Right atrium auricular region (tissue), 2 donors: ENCODE measurements at places on chromosomes 16 and 17.

GRCh38 chr16:55494994-55495421 lies 13.9 kb upstream of the LPCAT2 start:
- peaks cover 5% of the 10 kb centered on the region for H3K4me1 ChIP-seq
- peak; percentile 62 for DNase-seq
- no peaks in the 10 kb centered on the region for H3K27me3 ChIP-seq

GRCh38 chr16:88894681-88895300 lies 28.3 kb upstream of the PABPN1L start:
- H3K27me3 ChIP-seq: no peaks in the 10 kb centered on the region
- H3K4me3 ChIP-seq: no peak overlapping the region
- no peak overlapping the region for H3K27ac ChIP-seq
- H3K4me1 ChIP-seq: no peaks in the 10 kb centered on the region
- DNase-seq: no peak

GRCh38 chr16:1420111-1420539 lies 422 bp downstream of the UQCC4 start:
- peaks cover 18% of the 10 kb centered on the region for H3K4me1 ChIP-seq
- peak overlapping the region; percentile 92 for H3K27ac ChIP-seq
- H3K36me3 ChIP-seq: no peaks in the 10 kb centered on the region
- H3K4me3 ChIP-seq: peak overlapping the region; percentile 91
- no peaks in the 10 kb centered on the region for H3K27me3 ChIP-seq
- DNase-seq: no peak

- H3K36me3 ChIP-seq: peaks cover 13% of the 10 kb centered on the region
- no peaks in the 10 kb centered on the region for H3K27me3 ChIP-seq
- peaks cover 39% of the 10 kb centered on the region for H3K4me1 ChIP-seq
- no peak overlapping the region for H3K27ac ChIP-seq
- H3K4me3 ChIP-seq: no peak overlapping the region
- no peak for DNase-seq
Measured at GRCh38 chr17:64187093-64187895, 57.4 kb upstream of the ERN1 start.

GRCh38 chr17:5468075-5468473 lies 708 bp downstream of the DHX33 start:
- no peak for DNase-seq
- no peaks in the 10 kb centered on the region for H3K27me3 ChIP-seq
- no peaks in the 10 kb centered on the region for H3K4me1 ChIP-seq
- H3K36me3 ChIP-seq: peaks cover 15% of the 10 kb centered on the region
- H3K27ac ChIP-seq: peak overlapping the region; percentile 57

GRCh38 chr17:58913971-58914769 lies 158.5 kb downstream of the PPM1E start:
- H3K4me3 ChIP-seq: no peak overlapping the region
- H3K4me1 ChIP-seq: no peaks in the 10 kb centered on the region
- H3K27ac ChIP-seq: no peak overlapping the region
- H3K27me3 ChIP-seq: no peaks in the 10 kb centered on the region
- no peak for DNase-seq
- no peaks in the 10 kb centered on the region for H3K36me3 ChIP-seq

- no peak overlapping the region for H3K27ac ChIP-seq
- no peak for DNase-seq
- H3K27me3 ChIP-seq: no peaks in the 10 kb centered on the region
- no peaks in the 10 kb centered on the region for H3K36me3 ChIP-seq
- no peak overlapping the region for H3K4me3 ChIP-seq
Measured at GRCh38 chr17:60823515-60823914, 145.9 kb downstream of the BCAS3 start.

DNA sequence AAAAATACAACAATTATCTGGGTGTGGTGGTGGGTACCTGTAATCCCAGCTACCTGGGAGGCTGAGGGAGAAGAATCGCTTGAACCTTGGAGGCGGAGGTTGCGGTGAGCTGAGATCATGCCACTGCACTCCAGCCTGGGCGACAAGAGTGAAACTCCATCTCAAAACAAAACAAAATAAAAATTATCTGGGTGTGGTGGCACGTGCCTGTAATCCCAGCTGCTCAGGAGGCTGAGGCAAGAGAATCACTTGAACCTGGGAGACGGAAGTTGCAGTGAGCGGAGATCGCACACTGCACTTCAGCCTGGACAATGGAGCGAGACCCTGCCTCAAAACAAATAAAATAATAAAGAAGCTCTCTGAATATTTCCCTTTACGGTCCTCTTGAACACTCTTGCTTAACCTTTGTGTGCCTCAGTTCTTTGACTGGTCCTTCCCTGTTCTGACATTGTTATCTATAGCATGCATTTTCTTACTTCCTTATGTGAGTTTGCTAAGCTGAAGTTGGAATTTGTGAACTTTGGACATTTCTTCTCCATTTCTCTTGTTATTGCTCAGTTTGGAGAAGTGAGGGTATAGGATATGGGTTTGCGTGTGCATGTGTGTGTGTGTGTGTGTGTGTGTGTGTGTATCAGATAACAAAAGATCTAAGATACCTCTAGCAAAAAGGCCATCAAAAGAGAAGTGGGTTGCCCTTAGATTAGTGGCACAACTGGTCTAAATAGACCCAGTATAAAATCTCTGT lies 29.7 kb upstream of the WSB1 start:
- H3K4me1 ChIP-seq: peaks cover 9% of the 10 kb centered on the region
- no peak overlapping the region for H3K4me3 ChIP-seq
- no peaks in the 10 kb centered on the region for H3K36me3 ChIP-seq
- DNase-seq: no peak
- H3K27ac ChIP-seq: no peak overlapping the region

DNA sequence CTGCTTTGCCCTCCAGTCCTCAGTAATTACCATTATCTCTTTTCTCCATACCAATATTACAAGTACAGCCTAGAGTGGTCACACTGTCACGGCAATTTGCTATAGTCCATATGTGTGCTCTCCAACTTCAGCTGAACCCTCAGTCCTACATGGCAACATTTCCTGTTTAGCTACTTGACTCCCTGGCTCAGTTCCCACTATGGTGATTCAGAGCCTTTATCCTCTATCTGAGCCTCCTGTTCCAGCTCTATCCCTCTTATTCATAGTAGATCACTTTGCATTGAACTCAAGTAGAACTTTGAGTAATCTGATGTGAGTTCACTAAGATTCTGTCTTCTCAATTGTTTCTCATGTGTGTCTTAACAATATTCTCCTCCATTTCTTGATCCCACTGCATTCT lies 43.7 kb upstream of the GOSR1 start:
- H3K4me3 ChIP-seq: no peak overlapping the region
- H3K27me3 ChIP-seq: no peaks in the 10 kb centered on the region
- DNase-seq: no peak
- H3K27ac ChIP-seq: no peak overlapping the region

- no peak for DNase-seq
- peaks cover 8% of the 10 kb centered on the region for H3K36me3 ChIP-seq
- no peak overlapping the region for H3K4me3 ChIP-seq
Measured at GRCh38 chr17:81990836-81991683, 13.6 kb downstream of the ASPSCR1 start.

DNA sequence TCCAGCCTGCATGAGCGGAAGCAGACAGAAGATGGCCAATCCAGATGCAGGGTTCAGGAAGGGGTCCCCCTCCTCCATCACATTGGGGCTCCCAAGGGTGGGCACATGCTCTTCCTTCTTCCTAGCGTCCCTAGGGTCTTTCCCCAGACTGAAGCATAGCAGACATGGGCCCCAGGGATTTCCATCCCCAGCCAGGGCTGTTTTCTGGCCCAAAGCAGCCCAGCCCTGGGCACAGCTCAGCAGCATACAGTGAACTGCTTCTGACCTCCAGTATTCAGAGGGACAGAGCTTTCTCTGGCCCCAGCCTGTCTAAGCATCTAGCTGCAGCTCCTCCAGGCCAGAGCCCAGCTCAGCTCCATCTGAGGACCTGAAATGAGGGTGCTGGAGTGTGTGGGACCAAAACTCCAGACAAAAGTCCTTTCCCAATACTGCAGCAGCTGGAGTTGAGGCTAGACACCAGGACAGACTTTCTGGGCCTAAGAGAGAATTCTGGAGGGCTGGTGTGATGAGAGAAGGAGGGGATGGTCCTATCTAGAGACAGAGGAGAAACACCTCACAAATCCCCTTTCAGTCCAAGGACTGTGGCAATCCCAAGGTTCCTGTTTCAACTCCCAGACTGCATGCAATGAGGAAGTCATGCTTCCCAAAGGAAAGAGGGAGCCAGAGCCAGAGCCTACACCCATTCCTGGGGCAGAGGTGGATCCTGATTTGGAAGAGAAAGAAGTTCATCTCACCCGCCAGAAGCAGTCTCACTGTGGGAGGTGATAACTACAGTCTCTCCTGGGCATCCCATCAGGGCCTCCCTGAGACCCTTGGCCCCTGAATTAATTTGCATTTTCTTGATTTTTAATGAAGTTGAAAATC lies 4.5 kb upstream of the FOXN1 start:
- H3K4me3 ChIP-seq: no peak overlapping the region
- no peaks in the 10 kb centered on the region for H3K27me3 ChIP-seq
- H3K27ac ChIP-seq: no peak overlapping the region
- no peaks in the 10 kb centered on the region for H3K36me3 ChIP-seq
- H3K4me1 ChIP-seq: no peaks in the 10 kb centered on the region

DNA sequence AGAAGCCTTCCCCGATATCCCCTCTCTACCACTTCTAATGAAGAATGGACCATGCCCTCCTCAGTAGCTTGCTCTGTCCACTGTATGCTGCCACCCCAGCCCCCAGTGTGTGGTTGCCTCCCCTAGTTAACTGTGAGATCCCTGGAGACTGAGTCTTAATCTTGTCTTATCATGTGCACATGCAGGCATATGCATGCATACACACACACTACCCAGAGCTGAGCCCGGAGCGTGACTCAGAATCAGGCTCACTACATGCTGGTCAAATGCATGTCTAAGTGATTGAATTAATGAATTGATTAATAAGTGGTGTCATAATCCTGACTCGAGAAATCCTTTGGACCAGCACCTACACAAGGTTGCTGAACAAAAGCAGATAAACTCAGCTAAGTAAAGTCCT lies 99.4 kb downstream of the CCT6B start:
- H3K4me3 ChIP-seq: no peak overlapping the region
- H3K36me3 ChIP-seq: no peaks in the 10 kb centered on the region

DNA sequence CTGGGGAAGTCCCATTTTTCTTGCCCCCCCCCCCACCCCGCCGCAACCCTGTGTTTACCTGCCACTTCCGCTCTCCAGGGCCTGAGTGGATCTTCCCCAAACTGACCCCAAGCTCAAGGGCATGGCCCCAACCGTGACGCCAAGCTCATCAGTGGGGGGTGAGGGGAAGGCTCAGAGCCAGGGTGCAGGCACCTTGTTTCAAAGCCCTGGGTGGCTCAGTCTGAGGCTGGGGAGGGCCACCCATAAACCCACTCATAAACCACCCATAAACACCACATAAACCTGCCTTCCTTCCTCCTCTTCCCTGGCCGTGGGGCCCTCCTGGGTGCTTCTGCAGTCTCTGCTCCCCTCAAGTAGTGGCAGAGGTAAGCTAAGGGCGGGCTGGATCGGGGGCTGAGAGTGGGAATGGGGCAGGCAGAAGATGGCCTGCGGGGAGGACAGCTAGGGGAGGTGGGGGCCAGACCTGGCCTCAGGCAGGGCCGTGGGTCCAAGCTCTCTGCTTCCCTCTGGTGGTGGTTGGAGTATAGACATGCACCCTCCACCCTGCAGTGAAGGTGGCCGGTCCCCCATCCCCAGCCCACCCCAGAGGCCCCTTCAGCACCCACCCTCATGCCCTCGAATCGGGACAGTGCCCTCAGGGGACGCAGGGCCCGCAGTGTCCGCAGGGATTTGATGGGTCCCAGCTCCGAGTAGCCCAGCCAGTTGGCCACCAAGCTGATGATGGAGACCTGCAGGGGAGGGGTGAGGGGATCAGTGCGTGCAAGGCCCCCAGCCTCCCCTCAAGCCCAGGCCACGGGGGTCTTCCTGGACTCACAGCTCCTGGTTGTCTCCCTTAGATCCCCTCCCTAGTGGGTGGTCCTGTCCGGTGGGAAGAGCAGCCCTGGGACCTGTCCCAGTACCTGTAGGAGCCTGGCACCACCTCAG lies 14.6 kb upstream of the CD79B start:
- no peaks in the 10 kb centered on the region for H3K4me1 ChIP-seq
- no peak overlapping the region for H3K4me3 ChIP-seq
- H3K27ac ChIP-seq: no peak overlapping the region
- H3K27me3 ChIP-seq: no peaks in the 10 kb centered on the region
- H3K36me3 ChIP-seq: no peaks in the 10 kb centered on the region

GRCh38 chr17:76461765-76462555 lies 5.4 kb upstream of the AANAT start:
- DNase-seq: no peak
- H3K36me3 ChIP-seq: no peaks in the 10 kb centered on the region
- no peaks in the 10 kb centered on the region for H3K4me1 ChIP-seq
- no peaks in the 10 kb centered on the region for H3K27me3 ChIP-seq

DNA sequence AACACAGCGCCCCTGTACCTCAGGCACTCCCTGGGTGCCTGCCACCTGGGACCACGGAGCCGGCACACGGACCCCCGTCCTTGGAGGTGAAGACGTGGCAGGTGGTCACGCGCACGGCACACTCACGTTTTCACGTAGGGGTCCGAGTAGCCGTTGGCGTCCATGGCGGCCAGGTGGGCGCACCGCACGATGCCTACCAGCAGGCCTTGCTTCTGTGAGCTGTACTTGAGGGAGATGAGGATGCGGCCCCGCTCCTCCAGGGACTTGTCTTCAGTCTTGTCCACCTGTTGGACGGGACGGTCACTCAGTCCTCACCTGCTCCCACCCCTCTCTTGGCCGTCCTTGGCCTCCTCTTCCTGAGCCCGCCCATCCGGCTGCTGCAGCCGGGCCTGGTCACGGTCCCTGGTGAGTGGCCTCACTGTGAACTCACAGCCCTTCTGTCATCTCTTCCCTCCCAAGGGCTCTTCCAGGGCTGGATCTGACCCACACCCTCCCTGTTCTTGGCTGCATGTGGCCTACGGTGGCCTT lies 18.8 kb downstream of the SCGB1C2 start:
- H3K27ac ChIP-seq: no peak overlapping the region
- no peak for DNase-seq
- H3K4me3 ChIP-seq: no peak overlapping the region
- no peaks in the 10 kb centered on the region for H3K4me1 ChIP-seq

DNA sequence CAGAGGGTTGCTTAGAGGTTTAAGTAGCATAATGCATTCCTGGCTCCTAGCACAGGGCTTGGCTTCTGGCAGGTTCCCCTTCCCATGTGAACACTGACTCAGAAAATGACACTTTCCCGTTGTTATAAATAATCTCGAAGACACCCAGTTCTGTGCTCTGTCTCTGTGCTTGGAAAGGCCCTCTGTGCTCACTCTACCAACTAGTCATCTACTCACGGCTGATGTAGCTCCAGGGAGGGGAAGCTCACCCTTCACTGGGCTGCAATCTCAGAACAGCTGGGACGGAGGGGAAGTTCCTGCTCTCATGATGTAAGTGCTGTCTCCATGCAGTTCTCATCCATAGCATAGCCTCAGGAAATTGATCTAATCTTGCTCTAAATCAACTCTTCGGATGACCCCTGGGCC lies 230.5 kb upstream of the ASIC2 start:
- no peaks in the 10 kb centered on the region for H3K36me3 ChIP-seq
- no peaks in the 10 kb centered on the region for H3K4me1 ChIP-seq
- no peaks in the 10 kb centered on the region for H3K27me3 ChIP-seq
- DNase-seq: no peak
- H3K4me3 ChIP-seq: no peak overlapping the region

- no peak overlapping the region for H3K4me3 ChIP-seq
- DNase-seq: no peak
- no peaks in the 10 kb centered on the region for H3K36me3 ChIP-seq
- H3K27ac ChIP-seq: no peak overlapping the region
Measured at GRCh38 chr16:49469311-49469670, 95.7 kb downstream of the C16orf78 start.

- H3K27me3 ChIP-seq: no peaks in the 10 kb centered on the region
- no peak overlapping the region for H3K27ac ChIP-seq
- no peak overlapping the region for H3K4me3 ChIP-seq
Measured at GRCh38 chr17:74368341-74369081, 1.2 kb downstream of the GPR142 start.

- H3K36me3 ChIP-seq: no peaks in the 10 kb centered on the region
- H3K4me3 ChIP-seq: no peak overlapping the region
- H3K27ac ChIP-seq: no peak overlapping the region
- DNase-seq: no peak
- H3K4me1 ChIP-seq: no peaks in the 10 kb centered on the region
Measured at GRCh38 chr17:42894283-42895184, 6.1 kb upstream of the G6PC1 start.
